ENCODE measurements at places on chromosomes 1 and 21.

GRCh38 chr1:200872446-200873115 lies at the start of gene GPR25:
Gene GPR25, plus strand, starts transcription at chr1:200872981. Its CDS starts 57 bp downstream, at chr1:200873038.
- no peak for DNase-seq

DNA sequence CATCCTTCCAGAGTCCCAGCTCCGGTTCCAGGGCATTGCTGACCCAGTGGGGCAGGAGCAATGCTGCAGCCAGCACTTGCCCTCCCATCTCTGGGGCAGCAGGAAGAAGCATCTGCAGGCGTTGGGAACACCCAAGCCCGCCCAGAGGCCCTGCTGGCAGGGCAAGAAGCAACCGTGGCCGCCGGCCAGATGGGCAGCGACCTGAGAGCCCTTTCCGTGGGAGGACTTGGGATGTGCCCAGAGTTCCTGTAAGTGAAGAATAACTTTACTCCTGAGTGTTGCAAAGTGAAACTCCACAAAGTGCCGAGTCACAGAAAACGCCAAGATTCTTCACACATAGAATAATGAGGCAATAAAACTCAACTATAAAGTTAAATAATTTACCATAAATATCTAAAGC lies 46.0 kb downstream of the GRIK3 start:
- DNase-seq = no peak

DNA sequence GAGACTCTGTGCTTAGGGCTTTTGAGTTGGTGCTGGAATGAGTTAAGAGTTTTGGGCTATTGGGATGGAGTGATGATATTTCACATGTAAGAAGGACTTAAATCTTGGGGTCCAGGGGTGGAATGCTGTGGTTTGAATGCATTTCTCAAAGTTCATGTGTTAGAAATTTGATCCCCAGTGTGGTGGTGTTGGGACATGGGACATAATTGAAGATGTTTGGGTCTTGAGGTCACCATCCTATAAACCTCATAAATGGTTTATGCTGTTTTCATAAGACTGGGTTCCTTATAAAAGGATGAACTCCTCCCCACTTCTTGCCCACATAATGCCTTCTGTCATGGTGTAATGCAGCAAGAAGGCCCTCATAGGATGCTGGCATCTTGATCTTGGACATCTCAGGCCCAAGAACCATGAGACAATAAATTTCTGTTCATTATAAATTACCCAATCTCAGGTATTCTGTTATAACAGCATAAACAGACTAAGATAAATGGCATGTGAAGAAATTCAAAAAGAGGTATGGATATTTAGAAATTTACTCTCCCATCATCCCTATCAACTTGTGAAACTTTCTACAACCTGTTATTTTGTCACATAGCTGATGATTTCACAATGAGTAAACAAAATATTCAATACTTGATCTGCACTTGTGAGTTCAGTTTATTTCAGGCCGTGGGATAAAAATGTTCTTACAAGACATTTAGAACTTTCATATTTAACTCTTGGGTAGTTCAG lies 48.0 kb upstream of the NEK7 start:
- no peak for DNase-seq

DNA sequence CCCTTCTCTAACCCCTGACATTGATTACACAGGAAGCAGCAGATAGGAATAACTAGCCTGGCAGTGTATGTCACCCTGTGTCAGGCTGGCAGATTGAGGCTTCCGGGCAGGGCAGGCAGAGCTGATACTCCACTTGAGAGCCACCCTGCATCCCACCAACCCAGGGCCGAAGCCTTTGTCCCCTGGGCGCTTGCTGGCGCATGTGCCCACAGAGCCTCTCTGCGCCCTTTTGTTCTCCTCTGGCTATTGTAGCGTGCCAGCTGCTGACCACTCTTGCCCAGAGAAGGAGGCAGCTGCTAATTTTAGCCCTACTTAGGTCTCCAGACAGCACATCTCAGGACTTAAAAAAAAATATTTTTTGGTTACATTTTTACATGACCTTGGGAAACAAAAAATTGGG lies 304.9 kb downstream of the HHAT start:
- DNase-seq = no peak

GRCh38 chr1:240611228-240611618 lies 732 bp downstream of the GREM2 start:
- no peak for DNase-seq
